ENCODE measurements at places on chromosomes 6 and 20.

DNA sequence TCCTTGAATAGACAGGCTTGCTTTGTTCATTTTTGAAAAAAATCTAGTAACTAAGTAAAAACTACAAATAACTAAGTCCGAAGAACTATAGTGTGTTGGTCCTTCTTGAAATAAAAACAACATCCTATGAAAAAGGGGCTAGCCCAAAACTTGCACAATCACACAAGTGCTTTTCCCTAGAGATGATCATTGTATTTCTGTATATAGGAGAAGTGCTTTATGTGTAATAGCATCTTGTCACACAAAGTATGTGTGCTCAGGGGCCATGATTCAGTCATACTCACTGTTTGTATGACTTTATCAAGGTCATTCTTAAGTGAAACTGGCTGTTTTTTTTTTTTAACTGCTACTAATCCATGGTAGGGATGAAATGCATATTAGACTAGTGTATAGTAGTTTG lies 179.8 kb downstream of the DTNBP1 start:
- no peak for DNase-seq

DNA sequence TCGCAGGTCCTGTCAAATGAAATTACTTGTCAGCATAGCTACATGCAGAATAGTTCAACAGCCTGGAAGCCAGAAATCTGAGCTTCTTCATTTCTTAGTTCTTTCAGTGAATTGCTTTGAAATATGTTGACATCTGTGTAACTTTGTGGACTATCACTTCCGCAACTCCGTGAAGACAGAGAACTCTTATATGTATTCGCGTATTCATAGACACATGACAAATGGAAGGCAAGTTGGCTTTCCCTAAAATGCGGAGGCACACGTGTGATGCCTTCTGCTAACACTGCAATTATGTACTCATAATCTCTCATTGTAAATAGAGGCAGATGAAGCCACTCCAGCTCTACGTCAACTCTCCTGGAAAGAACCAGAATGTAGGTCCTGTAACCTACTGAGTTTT lies 701.5 kb downstream of the PRKN start:
- no peak for DNase-seq

GRCh38 chr6:72739368-72739779 lies 117.5 kb downstream of the KCNQ5 start:
- no peak for DNase-seq

DNA sequence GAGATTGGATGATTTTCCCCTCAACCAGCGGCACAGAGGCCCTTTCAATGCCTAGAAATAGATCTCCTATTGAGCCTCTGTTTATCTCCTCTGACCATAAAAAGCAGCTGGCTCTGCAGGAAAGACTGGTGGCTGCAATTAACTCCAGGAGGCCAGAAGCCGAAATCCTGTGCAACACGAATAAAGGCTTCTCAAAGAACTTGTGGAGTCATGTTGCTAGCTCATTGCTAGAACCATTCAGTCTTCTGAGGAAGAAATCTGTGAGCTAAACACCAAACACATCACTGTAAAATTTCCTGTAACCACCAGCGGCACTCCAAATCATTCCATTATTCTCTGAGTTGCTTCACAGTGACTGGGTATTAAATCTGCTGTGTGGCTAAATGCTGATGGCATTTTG lies 49.1 kb upstream of the TPD52L1 start:
- DNase-seq: no peak

GRCh38 chr20:22430154-22430745 lies 154.1 kb downstream of the FOXA2 start:
- no peak for DNase-seq

DNA sequence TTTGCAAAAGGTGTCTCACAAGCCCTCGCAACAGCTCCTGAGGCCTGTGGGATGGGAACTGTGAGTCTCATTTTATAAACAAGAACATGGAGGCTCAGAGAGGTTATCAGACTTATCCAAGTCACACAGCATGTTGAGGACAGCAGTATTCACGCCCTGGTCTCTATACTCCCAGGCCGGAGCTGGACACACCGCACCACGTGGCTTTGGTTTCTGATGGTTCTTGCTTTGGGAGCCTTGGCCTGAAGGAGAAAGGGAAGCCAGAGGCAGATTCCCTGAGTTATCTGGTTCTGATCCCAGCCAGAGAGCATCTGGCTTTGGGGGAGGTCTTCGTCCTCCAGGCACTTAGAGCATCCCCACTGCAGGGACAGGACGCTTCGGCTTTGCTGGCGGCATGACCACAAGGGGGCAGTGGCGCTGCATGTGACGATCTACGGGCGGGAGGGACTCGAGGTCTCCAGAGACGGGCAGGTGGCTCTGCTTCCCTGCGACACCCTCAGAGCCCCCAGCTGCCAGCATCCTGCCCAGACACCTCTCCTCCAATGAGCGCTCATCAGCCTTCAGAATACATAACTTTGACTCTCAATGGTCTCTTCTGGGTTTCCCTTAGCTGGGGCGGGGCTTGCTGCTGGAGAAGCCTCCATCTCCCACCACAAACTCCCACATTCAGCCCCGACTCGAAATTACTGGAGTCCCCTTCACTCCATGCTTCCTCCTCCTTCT lies 51.4 kb upstream of the SAYSD1 start:
- no peak for DNase-seq

DNA sequence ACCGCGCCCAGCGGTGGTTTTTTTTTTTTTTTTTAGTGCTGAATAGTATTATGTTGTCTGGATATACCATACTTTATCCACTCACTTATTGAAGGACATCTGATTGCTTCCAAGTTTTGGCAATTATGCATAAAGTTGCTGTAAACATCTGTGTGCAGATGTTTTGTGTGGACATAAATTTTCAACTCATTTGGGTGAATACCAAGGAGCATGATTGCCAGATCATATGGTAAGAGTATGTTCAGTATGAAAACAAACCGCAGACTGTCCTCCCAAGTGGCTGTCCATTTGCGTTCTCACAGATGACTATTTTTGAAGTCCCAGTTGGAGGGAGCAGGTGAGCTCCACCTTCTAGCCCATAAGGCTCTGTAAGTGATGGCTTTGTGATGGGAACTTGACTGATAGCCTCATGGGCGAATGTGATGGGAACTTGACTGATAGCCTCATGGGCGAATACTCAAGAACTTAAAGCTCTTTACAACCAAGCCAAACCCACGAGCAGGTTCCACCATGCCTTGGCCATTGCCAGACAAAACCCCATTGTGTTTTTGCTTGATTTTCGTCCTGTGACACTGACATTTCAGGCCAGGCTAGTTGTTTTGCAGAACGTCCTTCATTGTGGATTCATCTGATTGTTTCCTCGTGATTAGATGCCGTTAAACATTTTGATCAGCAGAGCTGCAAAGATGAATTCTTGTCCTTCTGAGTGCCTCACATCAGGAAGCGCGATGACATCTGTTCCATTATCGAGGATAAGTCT lies 51.0 kb downstream of the ZBTB2 start:
- no peak for DNase-seq

- DNase-seq: no peak
Measured at GRCh38 chr6:43107344-43108062, 31.4 kb downstream of the PTK7 start.

DNA sequence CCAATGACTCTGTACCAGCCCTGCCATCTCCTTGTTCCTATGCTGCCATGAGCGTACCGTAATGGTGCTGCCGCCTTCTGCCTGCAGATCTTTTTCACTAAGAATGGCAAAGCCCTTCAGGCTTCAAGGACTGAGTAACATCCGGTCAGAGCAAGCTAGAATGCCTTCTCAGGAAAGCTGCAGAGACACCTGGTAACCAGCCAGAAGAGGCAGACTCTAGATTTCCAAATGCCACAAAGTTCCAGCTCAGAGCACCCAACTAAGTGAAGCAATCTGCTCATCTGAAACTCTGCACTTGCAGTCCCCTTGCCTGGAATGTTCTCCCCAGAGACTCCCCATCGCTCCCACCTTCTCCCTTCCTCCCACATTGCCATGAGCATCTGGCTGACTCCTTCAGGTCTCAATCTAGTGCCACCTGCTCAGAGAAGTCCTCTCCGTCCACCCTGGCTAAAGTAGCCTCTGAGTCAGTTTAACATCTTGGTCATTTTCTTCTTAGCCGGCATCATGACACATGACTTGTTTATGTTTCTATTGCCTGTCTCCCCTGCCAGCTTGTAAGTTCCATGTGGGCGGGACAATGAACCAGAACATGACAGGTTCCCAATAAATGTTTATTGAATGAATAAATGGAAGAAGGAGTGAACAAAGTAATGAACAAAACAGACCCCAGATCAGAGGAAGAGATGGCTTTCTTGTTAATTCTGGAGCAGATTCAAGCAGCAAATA lies 6.9 kb upstream of the OCSTAMP start:
- no peak for DNase-seq

GRCh38 chr6:74750826-74751225 lies 455.0 kb downstream of the COL12A1 start:
- no peak for DNase-seq

DNA sequence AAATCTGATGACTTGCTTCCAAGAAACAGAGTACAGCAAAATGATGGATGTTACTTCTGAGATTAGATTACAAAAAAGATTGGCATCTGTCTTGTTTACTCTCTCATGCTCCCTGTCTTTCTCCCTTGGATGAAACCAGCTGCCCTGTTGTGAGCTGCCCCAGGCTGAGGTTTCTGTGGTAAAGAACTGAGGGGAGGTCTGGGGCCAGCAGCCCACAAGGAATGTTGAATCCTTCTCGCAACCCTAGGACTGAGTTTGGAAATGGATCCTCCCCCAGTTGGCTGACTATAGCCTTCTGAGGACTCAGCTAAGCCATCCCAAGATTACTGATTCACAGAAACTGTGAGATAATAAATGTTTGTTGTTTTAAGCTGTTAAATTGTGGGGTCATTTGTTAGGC lies 5.6 kb upstream of the HECA start:
- no peak for DNase-seq

- no peak for DNase-seq
Measured at GRCh38 chr6:44297063-44298038, 15.8 kb downstream of the AARS2 start.
